ENCODE measurements at places on chromosomes 1 and 21. TPM values are rescaled to one million over a fixed set of nuclear protein-coding genes. Genes with fewer than 3 reads are reported as not detected.

DNA sequence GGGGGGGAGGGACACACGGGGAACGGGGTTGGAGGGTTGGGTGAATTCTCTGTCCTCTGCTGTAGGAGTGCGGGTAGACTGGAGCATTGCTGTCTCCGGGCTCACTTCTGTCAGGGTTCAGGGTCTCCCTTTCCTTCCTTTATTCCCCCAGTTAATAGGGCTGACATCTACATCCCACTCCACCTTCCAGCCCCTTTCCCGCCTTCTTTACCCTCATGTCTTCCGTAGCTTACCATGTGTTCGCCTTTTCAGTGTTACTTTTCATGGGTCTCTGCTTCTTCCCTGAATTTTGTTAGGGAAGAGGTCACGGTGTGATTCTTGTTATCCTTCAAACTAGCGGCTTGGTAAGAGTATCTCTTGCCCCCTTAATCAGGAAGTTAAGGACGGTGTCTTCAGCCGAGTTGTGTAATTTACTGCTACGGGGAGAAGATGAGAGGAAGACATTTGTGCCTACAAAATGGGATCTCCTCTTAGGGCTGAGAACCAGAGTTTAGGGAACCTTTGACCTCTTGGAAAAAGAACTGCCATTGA lies 917 bp downstream of the RAP1A start:
- no peaks in the 10 kb centered on the region for H3K27me3 ChIP-seq
- H3K4me3 ChIP-seq = peak overlapping the region; percentile 82
- H3K36me3 ChIP-seq = no peaks in the 10 kb centered on the region

DNA sequence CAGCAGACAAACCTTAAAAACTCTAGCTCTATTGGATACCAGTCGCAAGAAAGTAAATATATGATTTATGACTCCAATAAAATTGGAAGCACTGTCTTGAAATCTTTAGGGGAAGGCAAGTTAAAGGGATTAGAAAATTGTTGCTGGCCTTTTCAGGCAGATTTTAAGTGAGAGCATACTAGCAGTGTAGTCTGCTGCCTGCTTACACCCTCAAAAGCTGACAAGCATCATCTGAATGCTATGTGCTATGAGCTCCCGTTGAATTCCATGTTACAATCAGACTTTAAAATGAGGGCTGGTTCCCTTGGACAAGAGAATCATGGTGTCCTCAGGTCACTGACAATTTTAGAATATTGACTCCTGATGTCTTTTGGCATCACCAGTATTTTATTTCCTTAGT lies 271.1 kb upstream of the C1orf105 start:
- no peak overlapping the region for H3K4me3 ChIP-seq
- H3K27me3 ChIP-seq = no peaks in the 10 kb centered on the region
- DNase-seq = no peak
- no peak overlapping the region for H3K27ac ChIP-seq
- H3K4me1 ChIP-seq = no peaks in the 10 kb centered on the region

- no peak overlapping the region for H3K4me3 ChIP-seq
- H3K27me3 ChIP-seq = no peaks in the 10 kb centered on the region
- no peak for DNase-seq
- H3K36me3 ChIP-seq = no peaks in the 10 kb centered on the region
Observed at GRCh38 chr1:67827688-67828087, 5.6 kb downstream of the GNG12 start.

The FMO1 gene
- total RNA-seq = 1.2 TPM

DNA sequence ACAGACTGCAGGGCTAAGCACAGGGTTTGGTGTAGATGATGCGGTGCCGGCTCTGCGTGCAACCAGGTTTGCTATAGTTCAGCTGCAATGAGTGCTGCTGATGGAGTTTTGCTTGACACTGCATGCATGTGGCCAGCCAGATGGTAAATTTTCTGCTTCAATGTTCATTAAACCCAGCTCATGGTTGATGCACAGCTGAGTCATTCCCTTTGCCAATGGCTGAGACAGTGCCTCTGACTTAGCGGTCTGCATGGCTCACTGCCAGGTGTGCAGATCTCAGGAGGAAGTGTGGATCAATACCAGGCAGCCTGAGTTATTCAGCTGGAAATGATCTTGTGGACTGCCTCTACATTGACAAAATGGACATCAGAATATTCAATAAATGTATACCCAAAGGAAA lies 172.7 kb upstream of the ZP4 start:
- H3K27me3 ChIP-seq = no peaks in the 10 kb centered on the region
- DNase-seq = no peak
- H3K36me3 ChIP-seq = no peaks in the 10 kb centered on the region
- no peak overlapping the region for H3K27ac ChIP-seq
- no peak overlapping the region for H3K4me3 ChIP-seq

The PPIAL4G gene
- total RNA-seq = not detected

- no peaks in the 10 kb centered on the region for H3K27me3 ChIP-seq
- no peak overlapping the region for H3K27ac ChIP-seq
- no peak for DNase-seq
Observed at GRCh38 chr1:220692436-220693228, 2.5 kb downstream of the C1orf115 start.

Measured in thyroid gland (tissue), 4 donors.